ENCODE measurements at places on chromosomes 11 and 22.

DNA sequence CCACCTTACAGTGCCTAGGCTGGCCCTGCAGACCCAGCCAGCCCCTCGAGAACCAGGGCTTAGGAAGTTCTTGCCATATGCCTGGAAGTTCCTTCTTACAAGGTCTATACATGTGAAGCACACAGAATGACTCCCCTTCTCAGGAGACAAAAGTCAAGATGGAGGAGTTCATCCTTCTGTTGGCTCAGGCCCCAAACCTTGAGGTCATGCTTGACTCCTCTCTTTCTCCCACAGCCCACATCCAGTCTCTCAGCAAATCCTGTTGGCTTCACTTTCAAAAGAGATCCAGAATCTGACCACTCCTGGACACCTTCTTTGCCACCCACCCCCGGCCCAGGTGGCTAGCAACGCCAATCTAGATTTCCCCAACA lies 1.7 kb upstream of the CD248 start:
- no peak for DNase-seq

DNA sequence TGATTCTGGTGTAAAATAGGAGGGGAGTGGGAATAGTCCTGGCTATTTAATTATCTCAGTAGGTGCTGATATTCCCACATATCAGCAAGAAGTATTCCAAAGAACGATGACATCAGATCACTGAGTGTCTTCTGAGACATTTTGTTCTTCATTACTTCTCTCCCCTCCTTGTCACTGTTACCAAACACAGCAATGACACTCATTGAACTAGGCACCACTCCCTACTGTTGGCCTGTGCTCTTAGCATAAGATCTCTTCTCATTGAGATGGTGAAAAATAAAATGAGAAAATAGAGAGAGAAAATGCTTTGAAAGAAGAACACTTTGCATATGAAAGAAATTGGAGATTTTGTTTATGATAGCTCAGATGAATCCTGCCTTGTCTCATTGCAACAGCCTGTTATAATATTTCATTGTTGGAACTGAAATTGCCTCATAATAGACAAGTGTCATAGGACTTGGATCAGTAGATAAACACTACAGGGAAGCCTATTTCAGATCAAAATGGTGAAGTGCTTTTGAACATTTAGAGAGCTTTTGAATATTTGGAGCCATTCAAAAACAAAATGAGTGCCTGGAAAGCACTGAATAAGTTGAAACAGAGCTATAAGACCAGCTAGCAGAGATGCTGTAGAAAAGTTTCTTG lies 11.3 kb upstream of the ETS1 start:
- no peak for DNase-seq

GRCh38 chr11:119363851-119364590 lies 17.5 kb downstream of the USP2 start:
- no peak for DNase-seq

GRCh38 chr11:1660111-1660867 lies 30.7 kb downstream of the KRTAP5-5 start:
- DNase-seq: no peak

DNA sequence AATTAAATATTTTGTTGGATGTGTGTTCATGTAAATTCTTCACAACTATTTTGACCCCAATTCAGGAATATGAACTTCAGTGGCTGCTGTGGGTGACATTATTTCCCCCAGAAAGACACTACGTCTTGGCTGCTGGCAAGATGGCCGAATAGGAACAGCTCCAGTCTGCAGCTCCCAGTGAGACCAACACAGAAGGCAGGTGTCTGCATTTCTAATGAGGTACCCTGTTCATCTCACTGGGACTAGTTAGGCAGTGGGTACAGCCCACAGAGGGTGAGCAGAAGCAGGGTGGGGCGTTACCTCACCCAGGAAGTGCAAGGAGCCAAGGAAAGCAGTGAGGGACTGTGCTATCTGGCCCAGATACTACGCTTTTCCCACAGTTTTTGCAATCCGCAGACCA lies 65.3 kb downstream of the ZBTB44 start:
- no peak for DNase-seq

- no peak for DNase-seq
Measured at GRCh38 chr11:75100314-75100713, 3.6 kb upstream of the OR2AT4 start.

GRCh38 chr11:70682056-70682455 lies 283.7 kb downstream of the CTTN start:
- DNase-seq: no peak

GRCh38 chr22:36399472-36399778 lies 11.7 kb upstream of the MYH9 start:
- no peak for DNase-seq

GRCh38 chr11:45853332-45854219 lies 6.3 kb downstream of the CRY2 start:
- no peak for DNase-seq

DNA sequence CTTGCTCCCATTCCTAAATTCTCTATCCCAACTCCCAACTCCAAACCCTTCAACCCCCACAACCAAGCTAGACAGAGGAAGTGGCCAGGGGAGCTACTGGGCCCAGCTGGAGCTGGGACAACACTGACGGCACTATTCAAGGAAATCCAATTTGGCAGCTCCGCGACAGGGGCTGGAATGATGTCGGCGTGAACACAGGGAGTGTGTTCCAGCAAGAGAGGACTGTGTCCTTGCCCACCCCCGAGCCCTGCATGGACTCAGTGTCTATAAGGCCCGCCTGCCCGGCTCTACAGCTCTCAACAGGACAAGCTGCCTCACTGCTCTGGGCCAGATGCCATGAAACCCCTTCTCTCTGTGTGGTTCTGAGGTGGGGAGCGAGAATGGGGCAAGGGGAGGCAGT lies 11.3 kb downstream of the PCSK7 start:
- DNase-seq: no peak

- no peak for DNase-seq
Measured at GRCh38 chr11:111465400-111465799, 46.8 kb downstream of the BTG4 start.

GRCh38 chr11:88623531-88623930 lies 286.0 kb upstream of the CTSC start:
- no peak for DNase-seq

DNA sequence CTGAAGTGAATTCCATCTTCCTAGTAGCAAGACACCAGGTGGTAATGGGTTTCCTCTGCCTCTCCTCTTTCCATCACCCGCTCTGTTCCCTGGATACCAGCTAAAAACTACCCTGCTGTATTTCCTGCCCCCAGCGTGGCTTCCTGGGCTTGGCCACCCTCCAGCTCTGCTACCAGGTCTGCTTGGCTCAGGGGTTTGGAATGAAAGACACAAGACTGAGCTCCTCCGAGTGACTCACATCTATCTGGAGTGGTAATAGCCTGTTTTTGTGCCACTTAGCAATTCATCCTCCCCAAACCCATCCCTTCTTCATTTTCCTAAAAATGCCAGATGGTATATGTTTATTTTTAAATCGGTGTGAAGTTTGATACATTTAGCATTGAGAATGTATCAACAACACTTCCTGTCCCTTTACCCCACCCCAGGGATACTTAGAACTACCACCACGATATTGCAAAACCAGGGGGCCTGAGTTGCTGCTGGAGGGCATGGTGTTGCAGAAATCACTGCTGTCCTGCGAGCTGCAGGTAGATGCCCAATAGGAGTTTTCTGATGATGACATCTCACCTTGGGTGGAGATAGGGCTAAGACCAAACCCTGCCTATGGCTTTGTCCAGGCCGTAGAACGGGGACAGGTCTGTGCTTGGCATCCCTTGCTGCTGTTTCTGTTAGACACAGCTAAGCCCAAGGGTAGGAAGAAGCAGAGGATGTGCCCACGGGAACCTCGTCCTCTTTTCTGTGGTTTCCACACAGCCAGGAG lies 7.5 kb upstream of the MICAL3 start:
- no peak for DNase-seq

DNA sequence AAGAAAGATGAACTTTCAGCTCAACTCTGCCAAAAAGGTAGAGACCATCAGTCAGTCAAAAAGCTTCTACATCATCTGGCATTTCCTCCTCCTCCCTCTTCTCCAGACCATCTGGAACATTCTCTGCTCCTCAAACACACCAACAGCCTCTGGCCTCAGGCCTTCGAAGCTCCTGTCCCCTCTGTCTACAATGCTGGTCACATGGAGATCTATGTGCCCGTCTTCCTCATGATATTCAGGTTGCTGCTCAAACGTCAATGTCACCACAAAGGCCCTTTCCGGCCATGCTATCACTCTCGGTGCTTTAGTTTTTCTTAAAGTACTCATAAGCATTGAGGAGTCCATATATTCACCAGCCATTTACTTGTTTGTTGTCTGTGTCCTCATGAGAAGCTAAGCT lies 146.2 kb downstream of the SPATA19 start:
- no peak for DNase-seq

- DNase-seq: no peak
Measured at GRCh38 chr11:24747275-24748251, 250.7 kb downstream of the LUZP2 start.

DNA sequence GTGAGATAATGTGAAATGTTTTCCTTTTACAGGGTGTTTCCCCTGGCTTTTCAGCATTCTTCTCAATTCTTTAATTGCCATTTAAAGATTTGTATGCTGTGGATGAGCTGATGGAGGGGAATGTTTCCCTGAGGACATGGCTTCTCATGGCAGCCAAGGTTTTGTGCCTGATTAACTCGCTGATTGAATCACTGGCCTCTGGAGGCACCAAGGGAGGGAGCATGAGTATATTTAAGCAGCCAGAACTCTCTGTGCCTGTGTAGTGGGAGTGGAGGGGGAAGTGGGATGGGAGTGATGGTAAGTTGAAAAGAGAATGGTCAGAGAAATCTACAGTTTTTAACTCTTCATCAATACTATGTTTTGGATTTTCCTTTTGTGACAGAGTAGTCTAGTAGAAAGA lies 88.7 kb downstream of the STIM1 start:
- DNase-seq: no peak

GRCh38 chr11:96001037-96001436 lies 77.1 kb upstream of the MTMR2 start:
- no peak for DNase-seq

DNA sequence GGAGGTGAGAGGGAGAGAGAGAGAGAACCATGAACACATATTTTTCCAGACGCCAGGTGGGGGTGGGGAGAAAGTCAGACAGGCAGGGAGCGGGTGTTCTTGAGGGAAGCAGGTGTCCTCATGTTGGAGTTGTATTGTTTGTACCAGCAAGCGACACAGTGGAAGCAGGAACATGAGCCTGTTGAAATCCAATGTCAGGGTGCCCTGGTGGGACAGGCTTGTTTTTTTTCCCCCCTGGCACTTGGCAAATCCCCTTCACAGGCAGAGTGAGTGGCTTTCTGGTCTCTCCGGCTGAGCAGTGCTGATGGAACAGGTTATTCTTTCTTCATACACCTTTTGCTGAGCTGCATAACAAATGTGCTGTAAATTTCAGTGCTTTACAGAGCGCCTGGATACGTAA lies 125.6 kb downstream of the GRIK4 start:
- no peak for DNase-seq

DNA sequence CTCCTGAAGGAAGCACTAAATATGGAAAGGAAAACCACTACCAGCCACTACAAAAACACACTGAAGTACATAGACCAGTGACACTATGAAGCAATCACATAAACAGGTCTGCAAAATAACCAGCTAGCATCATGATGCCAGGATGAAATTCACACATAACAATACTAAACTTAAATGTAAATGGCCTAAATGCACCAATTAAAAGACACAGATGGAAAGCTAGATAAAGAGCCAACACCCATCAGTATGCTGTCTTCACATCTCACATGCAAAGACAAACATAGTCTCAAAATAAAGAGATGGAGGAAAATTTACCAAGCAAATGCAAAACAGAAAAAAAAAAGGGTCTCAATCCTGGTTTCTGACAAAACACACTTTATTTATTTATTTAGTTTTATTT lies 171.7 kb downstream of the TTC28 start:
- DNase-seq: no peak

GRCh38 chr11:57397394-57397990 lies 7.0 kb upstream of the PRG2 start:
- DNase-seq: no peak

GRCh38 chr11:62402226-62402959 lies 16.4 kb upstream of the SCGB1A1 start:
- DNase-seq: no peak

GRCh38 chr11:109783014-109783413 lies 310.2 kb upstream of the ZC3H12C start:
- DNase-seq: no peak

DNA sequence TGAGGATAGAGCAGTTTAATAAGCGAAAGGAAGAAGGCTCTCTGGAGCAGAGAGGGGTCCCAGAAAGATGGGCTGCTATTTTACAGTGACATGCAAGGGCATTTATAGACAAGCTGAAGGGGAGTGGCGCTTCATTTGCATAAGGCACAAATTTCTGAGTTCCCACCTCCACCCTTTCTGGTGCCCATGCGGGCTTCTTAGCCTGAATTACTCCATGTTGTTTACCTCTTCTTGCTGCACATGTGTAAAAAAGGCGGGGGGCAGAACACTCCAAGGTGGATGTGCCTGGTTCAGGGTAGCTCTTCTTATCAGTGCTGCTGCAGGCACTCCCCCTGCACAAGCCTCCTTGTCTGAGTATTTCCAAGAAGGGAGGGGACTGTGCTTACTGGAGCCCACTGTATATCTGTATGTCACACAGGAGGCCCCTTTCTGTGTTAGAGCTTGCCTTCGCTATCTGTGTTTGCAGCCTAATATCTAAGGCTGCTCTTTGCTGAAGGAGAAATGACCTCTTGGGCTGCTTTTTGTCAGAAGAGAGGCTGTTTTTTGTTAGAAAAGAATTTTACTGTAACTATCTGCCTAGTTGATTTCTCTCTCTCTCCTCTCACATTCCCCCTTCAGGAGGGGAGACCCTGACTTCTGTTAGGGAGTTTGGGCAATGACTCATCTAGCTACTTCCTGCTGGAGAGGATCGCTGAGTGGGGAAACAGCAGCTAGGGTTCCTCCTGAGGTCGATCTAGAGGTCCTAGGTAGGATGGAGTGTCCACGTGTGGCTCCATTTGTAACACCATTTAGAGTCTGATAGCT lies 1057.0 kb upstream of the CNTN5 start:
- DNase-seq: no peak

DNA sequence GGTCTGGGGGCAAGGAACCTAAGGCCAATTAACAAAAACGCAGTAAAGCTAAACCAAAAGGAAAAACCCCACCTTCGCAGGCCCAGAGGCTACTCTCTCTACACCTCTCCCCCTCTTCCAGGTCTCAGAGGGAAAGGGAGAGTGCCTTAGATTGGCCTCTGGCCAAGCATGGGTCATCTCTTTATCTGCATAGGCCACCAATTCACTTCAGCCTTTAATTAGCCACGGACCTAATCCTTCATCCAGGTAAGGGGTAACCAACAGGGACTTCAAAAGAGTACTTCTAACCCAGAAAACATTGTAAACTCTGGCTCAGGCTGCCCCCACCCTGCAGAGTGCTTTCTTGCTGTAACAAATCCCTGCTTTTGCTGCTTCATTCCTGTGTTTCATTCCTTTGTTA lies 9.4 kb downstream of the VSTM5 start:
- DNase-seq: no peak

Data from iPS DF 6.9 (cell line).